ENCODE measurements at places on chromosomes 2 and 18. TPM values are rescaled to one million over a fixed set of nuclear protein-coding genes. Genes with fewer than 3 reads are reported as not detected.

CAPN14 gene
- 0.44 TPM for total RNA-seq

SGPP2 gene
- 1.3 TPM for total RNA-seq

RAD51AP2 gene
- total RNA-seq: 0.16 TPM

SERPINB13 gene
- total RNA-seq: not detected

CCDC195 gene
- not detected for total RNA-seq

LRP2 gene
- total RNA-seq: under 0.01 TPM

CROCC2 gene
- not detected for total RNA-seq

BMP10 gene
- total RNA-seq: not detected

STK11IP gene
- total RNA-seq: 15.7 TPM

PPM1G gene
- 46.2 TPM for total RNA-seq

ZNF397 gene
- 44.5 TPM for total RNA-seq

GRCh38 chr2:216074380-216074779 is 7.2 kb downstream of the PECR start:
- no peak for DNase-seq

DNA sequence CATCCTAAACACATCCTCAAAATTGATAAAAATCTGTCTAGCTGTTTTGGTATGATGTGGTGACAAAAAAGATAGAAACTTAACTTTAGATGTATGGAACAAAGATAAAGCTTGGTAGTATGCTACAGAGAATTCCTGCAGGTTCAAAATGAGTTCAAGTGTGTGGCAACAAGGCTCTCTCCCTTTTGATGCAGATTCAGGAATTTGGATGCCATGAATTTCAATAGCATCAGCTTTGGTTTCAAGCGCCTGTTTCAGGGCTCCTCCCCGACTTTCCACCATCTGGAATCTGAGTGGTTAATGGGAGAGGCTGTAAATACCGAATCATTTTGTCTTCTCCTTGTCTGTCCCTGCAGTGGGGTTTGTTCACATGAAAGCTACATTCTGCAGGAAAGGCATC is 180.6 kb downstream of the MTX2 start:
- no peak for DNase-seq

- no peak for DNase-seq
Measured at GRCh38 chr2:70046534-70046933, 40.7 kb upstream of the PCBP1 start.

- no peak for DNase-seq
Measured at GRCh38 chr2:206875701-206876100, 63.6 kb upstream of the CPO start.

- DNase-seq: peak; percentile 69
Measured at GRCh38 chr2:236986524-236987330, 99.0 kb upstream of the COPS8 start.

- no peak for DNase-seq
Measured at GRCh38 chr18:13191779-13192178, 26.8 kb upstream of the LDLRAD4 start.

DNA sequence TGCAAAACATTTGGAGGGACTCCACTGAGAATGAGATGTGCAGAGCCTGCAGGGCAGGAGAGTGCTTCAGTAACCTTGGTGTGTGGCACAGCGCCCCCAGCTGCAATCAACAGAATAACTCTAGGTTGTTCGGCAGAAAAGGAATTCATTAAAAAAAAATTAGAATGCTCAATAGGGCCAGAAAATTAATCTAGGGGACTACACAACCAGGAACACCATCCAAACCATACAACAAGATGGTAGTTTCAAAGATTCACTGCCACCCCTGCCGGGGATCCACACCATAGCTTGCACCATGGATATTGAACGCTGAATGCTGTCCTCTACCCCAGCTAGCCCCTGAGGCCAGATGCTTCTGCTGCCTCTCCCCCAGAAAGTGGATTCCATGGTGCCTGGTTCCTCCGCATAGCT is 50.1 kb downstream of the THUMPD2 start:
- no peak for DNase-seq

GRCh38 chr2:213251618-213252017 is 32.6 kb upstream of the SPAG16 start:
- no peak for DNase-seq

DNA sequence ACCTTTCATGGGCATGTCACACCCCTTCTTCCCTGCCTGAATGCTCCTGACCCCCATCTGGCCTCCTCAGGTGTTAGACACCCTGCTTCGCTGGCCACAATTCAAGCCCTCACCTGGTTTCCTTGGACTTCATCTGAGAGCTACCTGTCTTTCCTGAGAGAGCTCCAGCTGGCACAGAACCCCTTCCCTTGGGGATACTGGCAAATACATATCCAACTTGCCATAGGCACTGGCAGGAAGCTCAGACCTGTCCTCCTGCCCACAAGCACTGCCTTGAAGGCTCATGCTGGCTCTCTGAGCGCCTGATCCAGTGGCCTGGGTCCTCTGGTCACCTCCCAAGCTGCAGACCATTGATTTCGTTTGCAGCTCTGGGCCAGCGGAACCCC is 74.1 kb upstream of the MAP4K3 start:
- no peak for DNase-seq

GRCh38 chr2:46985512-46985911 is 69.9 kb upstream of the MCFD2 start:
- no peak for DNase-seq

DNA sequence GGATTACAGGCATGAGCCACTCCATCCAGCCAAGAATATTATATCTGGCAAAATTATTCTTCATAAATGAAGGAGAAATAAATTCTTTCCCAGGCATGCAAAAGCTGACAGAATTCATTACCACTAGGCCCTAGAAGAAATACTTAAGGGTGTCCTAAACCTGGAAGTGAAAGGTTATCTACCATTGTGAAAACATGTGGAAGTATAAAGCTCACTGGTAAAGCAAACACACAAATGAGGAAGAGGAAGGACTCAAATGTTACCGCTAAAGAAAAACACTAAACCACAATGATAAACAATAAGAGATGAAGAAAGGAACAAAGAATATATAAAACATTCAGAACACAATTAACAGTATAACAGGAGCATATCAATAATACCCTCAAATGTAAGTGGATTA is 171.8 kb downstream of the CAMKMT start:
- no peak for DNase-seq

DNA sequence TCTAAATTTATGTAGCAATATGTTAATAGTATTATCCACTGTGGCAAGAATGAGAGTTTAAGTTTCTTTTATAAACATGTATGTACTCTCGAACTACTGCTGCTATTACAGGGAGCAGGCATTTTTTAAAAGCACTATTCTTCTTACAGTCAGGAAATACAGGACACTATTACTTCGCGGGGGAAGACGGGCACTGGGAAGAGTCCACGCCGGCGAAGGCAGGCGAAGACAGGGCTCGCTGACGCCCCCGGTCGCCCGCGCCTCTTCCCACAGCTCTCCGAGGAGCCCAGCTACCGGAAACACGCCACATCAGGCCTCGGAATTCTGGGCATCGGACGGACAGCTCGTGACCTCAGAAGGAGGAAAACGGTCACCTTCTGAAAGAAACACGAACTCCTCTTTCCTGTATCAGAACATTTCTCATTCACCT is 90.2 kb downstream of the FAM161A start:
- DNase-seq: peak; percentile 77

DNA sequence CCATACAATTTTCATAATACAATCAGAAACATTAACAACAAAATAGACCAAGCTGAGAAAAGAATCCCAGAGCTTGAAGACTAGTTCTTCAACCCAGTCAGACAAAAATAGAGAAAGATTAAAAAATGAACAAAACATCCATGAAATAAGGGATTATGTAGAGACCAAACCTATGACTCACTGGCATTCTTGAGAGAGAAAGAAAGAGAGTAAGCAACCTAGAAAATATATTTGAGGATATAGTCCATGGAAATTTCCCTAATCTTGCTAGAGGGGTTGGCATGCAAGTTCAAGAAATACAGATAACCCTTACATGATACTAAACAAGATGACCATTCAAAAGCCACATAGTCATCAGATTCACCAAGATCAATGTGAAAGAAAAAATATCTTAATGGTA is 281.7 kb downstream of the CCDC85A start:
- DNase-seq: no peak

DNA sequence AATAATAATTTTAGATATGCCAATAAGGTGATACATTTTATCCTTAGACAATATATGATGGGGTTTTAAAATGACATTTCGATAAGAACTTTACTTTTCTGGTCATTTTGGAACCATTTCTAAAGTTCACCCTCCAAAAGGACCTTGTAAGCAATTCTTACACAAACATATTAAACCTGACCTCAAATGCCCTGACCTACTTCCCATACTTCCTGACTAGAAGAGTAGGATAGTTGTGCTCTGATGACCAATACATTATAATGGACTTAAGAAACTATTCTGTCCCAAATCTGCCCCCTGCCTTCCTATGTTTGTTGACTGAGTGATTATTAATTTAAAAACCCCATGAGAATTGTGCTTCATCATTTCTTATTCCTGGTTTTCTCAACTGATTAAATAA is 24.6 kb downstream of the GCA start:
- no peak for DNase-seq

DNA sequence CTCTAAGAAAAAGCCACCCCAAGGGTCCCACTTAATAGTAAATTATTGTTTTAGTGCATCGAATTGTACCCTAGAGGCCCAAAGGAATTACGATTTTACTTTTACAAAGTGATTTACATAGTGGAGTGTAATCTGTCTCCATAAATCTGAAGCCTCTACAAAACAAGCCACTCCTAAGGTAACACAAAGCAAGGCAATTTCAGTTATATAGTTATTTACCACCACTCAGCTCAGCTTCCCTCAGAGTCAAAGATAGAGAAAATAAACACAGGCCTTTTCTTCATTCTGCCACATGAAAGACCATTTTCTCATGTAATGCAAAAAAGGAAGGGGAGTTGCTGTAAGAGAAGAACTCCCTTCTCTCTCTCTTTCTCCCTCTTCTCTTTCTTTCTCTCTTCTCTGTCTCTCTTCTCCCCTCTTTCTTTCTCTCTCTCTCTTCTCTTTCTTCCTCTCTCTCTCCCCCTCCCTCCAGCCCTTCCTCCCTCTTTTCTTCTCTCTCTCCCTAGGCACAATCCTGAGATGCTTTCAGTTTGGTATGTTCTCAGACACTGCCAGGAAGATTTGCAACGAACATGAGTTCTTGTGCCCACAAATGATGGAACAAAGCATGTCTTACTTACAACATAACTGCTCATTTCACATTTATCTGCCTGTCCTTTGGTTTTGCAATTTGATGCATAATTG is 264.5 kb downstream of the BCL2 start:
- DNase-seq: no peak

GRCh38 chr18:61360404-61361383 is 27.5 kb downstream of the CDH20 start:
- DNase-seq: no peak

GRCh38 chr18:55251254-55251971 is 292.2 kb upstream of the CCDC68 start:
- no peak for DNase-seq

GRCh38 chr2:12169721-12170120 is 423.3 kb downstream of the LPIN1 start:
- no peak for DNase-seq

GRCh38 chr2:239930871-239931771 is 94.0 kb downstream of the NDUFA10 start:
- no peak for DNase-seq

DNA sequence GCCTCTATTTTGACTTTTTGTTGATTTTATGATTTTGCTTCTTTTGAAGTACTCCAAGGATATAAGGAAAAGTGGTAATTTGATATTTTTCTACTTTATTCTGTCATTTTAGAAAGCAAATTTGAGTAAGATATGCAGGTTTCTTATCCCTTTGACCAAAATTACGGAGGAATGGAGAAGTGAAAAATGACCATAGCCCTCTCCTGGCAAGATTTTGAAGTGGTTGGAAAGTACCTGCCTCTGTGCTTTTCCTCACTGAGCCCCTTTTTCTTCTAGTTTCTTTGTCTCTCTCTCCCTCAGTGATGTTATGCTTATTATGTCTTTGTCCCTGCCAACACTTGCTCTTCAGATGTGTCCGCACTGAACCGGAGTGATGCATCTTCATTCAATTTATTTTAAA is 898.1 kb downstream of the EPHA4 start:
- DNase-seq: no peak

DNA sequence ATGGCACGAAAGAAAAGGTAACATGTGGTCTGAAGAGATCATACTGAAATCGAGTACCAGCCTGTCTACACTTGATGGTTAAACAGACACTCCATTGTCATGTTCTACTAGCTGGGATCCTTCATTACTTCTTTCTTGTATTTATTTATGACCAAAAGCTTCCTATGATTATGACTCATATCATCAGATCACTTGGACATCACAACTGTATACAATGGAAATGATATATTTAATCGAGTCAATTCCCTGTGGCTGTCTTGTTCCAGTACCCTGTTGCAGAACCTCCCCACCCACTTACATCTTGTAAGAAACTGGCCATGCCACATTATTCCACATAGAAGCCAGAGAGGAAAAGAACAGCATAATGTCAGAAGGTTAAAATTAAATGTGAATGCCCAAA is 358.9 kb downstream of the ZEB2 start:
- no peak for DNase-seq

DNA sequence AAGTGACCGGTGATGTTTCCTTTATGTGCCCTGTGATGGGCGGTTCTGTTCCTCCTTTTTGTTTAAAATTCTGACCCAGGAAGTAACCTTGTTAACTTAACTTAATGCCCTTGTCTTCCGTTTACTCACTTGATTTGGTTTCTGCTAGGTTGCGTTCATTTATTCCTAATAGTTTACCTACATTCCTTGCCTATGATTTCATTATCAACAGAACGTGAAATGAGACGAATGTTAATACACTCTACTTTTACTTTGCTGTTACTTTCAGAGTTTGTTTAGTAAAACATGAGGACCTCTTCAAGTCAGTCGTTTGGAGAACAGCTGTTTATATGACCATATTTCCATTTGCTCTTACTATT is 638 bp downstream of the CEP192 start:
- no peak for DNase-seq

DNA sequence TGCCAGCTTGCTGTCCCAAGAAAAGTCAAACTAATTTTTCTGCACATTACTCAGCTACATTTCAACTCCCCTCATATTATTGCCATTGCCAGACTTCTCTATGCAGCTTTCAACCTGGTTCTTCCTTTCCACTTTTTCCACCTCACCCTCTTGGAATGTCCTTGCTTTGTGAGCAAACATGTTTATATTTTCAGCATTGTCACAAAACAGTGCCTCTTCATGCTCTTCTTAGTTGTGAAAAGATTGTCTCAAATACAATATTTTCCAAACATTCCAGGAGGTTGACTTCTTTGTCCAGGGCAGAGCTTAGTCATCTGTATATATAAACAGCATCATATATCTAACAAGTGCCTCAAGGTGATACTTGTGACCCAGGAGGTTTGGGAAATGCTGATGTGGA is 803.3 kb upstream of the CELF4 start:
- no peak for DNase-seq

DNA sequence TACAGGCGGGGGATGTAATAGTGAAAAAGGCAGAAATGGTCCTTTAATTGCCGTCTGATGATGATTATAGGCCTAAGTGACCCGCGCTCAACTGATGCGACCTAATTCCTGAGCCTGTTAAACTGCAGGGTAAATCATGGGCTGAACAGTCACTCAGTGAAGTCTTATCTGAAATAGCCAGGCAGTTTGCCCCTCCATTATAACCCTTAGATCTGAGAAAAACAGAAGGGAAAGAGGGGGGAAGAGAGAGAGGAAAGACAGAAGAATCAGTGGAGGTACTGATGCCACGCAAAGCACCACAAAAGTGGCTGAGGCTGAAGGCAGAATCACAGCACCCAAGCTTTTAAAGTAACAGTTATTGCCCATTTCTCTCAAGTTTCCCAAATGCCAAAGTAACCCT is 73.1 kb upstream of the DNMT3A start:
- no peak for DNase-seq

Data from breast epithelium (tissue), 4 donors.